GM20000 (cell line): ENCODE measurements at places on chromosomes 7 and 10.

DNA sequence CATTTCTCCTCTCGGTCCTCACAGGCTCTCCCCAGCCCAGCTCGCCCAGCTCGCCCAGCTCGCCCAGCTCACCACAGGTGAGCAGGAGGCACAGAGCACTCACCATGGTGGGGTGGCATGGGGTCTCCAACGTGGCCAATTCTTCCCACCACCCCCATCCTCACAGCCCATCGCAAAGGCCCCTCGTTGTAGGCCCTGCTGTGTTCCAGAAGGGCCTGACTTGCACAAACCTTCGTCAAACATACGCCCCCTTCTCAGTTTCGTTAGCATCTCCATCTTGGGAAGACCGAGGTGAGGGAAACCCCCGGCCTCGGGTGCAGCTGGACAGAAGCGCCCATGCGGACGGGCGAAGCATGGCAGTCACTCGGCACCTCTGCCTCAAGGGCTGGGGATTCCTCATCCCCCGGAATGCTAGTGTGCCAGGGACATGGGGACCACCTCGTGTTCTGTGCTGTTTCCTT, 304.6 kb downstream of the TNS3 start:
- DNase-seq = no peak

GRCh38 chr7:16669581-16669980, 23.6 kb downstream of the BZW2 start:
- no peak for DNase-seq

- DNase-seq = no peak
Measured at GRCh38 chr10:93081318-93081717, 7.6 kb downstream of the CYP26A1 start.

GRCh38 chr10:97836446-97836845, 13.2 kb upstream of the GOLGA7B start:
- DNase-seq = no peak

GRCh38 chr10:60760711-60761210, 17.5 kb upstream of the CDK1 start:
- DNase-seq = no peak

DNA sequence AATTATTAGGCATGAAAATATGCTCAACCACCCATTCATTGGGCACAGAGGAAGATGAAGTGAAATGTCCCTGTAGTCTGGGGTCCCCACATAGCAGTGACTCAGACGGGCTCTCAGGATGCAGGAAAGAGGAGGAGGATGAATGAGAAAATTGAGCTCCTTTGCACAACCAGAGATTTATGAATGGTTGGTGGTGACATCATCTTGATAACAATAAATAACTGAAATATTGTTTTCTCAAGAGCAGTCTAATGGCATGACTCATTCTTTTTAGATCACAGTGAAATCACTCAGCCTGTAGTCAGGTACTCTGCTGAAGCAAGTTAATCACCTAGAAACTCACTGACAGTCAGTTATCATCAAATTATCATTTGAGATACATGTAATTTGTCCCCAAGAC, 254.1 kb downstream of the RELN start:
- no peak for DNase-seq

DNA sequence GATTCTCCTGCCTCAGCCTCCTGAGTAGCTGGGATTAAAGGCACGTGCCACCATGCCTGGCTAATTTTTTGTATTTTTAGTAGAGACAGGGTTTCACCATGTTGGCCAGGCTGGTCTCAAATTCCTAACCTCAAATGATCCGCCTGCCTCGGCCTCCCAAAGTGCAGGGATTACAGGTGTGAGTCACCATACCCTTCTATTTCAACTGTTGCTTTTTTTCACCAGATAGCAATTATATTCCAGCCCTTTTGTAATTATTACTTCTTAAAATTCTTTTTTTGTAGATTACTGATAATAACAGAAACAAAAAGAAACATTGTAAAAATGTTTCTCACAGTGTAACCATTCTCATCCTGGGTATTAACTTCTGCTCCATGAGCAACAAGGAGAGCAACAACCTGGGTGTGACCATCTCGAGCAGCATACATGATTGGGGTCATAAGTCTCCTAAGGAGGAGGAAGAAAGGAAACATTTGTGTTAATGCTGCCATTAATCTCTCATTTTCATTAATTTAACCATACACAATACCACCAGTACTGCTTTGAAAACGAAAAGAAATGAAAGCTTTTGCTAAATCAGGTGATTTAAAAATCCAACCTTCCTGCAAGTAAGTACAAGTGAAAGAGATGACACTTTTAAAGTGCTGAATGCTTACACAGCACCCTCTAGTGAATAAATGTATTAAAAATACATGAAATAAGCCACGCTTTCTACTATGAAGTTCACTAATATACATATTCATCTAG, 41.8 kb downstream of the ASZ1 start:
- peak; percentile 15 for DNase-seq

DNA sequence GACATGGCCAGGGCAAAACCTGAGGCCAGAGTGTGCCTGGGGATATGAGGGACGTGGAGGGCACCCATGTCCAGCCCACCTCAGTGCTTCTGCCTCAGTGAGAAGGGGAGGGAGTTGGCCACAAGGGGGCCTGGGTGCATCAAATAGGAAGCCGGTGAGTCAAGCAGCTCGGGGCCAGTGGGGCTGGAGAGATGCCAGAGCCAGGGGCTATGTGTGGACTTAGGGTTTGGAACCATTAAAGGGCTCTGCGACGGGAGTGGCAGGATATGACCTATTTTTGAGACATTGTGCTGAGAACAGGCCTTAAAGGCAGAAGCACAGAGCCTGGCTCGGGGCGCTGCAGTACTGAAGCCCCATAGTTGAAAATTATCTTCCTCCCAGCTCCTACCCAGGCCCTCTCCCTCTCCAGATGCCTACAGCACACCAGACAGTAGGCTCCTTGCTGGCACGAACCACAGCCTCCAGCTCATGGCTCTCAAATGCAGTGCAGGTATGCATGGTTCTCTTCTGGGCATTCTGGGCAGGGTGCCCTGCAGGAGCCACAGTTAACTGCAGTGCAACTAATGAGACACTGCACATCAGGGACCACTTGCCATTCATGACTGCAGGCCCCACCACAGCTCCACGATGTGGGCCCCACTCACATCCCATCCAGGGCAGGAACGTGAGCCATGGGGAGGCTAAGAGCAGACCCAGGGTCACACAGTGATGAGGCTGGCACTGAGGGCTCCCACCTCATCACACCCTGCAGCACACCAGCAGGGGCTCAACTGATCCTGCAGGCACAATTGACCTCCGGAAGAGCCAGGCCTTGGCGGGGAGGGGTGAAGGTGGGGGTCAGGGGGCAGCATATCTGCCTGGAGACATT, 7.2 kb upstream of the PGAM2 start:
- peak; percentile 56 for DNase-seq

GRCh38 chr10:88458209-88458608, 124.9 kb downstream of the RNLS start:
- no peak for DNase-seq

- DNase-seq = no peak
Measured at GRCh38 chr7:91554883-91555282, 290.6 kb downstream of the FZD1 start.

GRCh38 chr10:93951905-93952304, 41.8 kb upstream of the PLCE1 start:
- DNase-seq = no peak

DNA sequence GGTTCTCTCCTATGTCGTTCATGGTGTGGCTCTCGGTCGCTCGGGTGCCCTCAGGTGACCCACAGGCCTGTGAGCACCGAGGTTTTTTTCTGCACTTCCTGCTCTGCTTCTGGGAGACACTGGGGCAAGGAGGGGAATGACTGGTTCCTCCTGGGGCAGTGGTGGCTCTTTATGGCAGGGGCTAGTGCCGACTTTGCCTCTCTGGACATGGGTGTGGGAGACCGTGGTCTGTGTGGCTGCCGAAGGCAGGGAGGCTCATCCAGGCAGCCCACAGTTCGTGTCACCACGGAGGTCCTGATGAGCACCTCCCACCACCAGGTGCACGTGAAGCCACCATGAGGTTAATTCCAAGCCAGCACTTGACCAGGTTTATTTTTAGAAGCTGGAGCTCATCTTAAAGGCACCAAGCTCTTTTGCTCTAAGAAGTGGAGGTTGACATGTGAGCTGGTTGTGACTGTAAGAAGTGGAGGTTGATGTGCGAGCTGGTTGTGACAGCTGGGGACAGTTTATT, 24.7 kb upstream of the DPYSL4 start:
- no peak for DNase-seq

- peak; percentile 42 for DNase-seq
Measured at GRCh38 chr10:14389981-14390590, 59.4 kb upstream of the FRMD4A start.
